M059J (cell line): ENCODE measurements at places on chromosomes 4 and X.
A peak's percentile ranks its signal among the peaks of the same experiment; 100 is the strongest.

- no peak for DNase-seq
Measured at GRCh38 chr4:94567811-94568210, 116.1 kb downstream of the PDLIM5 start.

GRCh38 chrX:139052461-139052860, 340.9 kb upstream of the FGF13 start:
- DNase-seq = no peak

DNA sequence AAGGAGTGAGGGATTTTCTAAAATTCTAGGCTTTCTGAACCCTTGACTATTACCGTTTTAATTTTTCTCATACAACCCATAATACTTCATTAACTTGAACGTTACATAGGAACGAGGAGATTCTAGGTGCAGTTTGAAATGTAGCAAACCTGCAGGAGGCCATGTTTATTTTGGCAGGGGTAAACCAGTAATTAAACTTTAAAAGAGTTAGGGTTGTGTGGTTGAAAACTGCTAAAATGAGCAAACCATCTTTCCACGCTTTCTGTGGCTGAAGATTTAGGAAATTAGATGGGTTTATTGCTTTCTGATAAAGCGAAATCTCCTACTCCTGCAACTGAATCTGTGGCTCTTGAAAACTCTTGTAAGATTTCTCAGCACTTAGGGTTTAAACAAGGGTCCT, 1.7 kb downstream of the PHEX start:
- no peak for DNase-seq

GRCh38 chr4:52982255-52982945, 120.3 kb downstream of the RASL11B start:
- peak; percentile 24 for DNase-seq

GRCh38 chr4:6277935-6278800, 8.5 kb downstream of the WFS1 start:
- no peak for DNase-seq

DNA sequence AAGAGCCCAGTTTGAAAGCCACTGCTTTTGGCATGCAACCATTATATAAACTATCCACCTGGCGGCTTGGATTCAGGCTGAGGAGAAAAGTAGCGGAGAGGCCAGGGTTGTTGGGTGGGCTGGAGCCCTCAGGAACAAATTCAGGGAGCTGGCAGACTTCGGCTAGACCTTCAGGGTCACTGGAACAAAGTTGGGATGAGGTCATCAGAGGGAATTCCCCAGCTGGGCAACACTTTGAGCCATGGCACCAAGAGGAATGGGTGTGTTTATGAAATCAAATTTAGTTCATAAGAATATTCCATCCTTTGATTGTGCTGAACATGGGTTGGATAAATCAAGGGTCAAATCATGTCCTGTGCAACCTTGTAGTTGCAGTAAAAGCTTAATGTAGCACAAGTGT, 22.0 kb downstream of the MTMR1 start:
- peak; percentile 27 for DNase-seq

GRCh38 chr4:168622600-168622999, 125.7 kb downstream of the PALLD start:
- no peak for DNase-seq

GRCh38 chr4:98700656-98701055, 42.2 kb upstream of the TSPAN5 start:
- no peak for DNase-seq
